Bladder microvascular endothelial cell (primary cell): ENCODE measurements at places on chromosomes 4 and X. TPM values are rescaled to one million over a fixed set of nuclear protein-coding genes. Genes with fewer than 3 reads are reported as not detected.

TGIF2LX gene
- not detected in 2 replicates for total RNA-seq

CCSER1 gene
- 1.1 and 1.8 TPM in 2 replicates for total RNA-seq

CSAG1 gene
- not detected in 2 replicates for total RNA-seq

C4orf36 gene
- 0.16 TPM in 1 of 2 replicates, not detected in the other for total RNA-seq

NSG1 gene
- total RNA-seq = 0.81 and 0.94 TPM in 2 replicates

SLITRK2 gene
- total RNA-seq = not detected in 2 replicates

NELFA gene
- 11.5 and 15.0 TPM in 2 replicates for total RNA-seq

ALAS2 gene
- total RNA-seq = not detected in 2 replicates

KCND1 gene
- 0.32 and 0.57 TPM in 2 replicates for total RNA-seq

PCDH7 gene
- under 0.01 and 0.69 TPM in 2 replicates for total RNA-seq

PABPC1L2B gene
- total RNA-seq = not detected in 2 replicates

MMRN1 gene
- 190 and 2,383 TPM in 2 replicates for total RNA-seq
